Bone marrow (tissue), 2 donors: ENCODE measurements at places on chromosomes 2 and 18.

DNA sequence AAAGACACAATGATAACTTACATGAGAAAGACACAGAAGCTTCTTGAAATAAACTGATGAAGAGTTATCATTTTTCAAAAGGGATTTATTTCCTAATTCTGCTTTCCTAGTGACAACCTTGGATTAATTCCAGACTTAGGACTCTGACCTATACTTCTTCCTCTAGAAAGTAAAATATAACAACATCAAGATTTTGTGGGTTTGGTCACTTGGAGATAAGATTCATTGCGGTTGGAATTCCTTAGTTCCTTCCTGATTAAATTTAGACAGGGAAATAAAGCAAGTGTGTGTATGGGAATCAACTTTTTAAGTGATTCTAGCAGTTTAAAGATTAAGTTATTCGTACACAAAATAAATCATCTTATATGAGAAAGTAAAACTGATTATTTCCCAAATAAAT is 208.4 kb upstream of the CCDC150 start:
- no peak for DNase-seq

DNA sequence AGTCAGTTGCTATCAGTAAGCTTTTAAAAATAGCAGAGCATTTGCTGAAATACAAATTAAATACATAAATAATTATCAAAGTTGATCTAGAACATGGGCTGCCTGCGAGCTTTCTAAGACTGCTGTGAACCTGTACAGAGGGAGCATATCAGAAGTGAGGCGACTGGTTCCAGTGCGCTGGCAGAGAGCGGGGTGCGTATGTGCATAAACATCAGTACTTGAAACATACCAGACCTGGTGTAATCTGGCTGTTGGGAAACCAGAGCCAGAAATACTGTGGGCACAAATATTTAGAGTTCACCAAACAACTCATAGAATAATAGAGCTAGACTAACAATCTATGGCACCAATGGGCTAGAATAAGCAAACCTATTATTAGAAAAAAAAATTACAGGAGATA is 27.3 kb downstream of the PDIA6 start:
- DNase-seq = no peak

GRCh38 chr2:37354531-37354930 is 10.1 kb downstream of the QPCT start:
- no peak for DNase-seq

DNA sequence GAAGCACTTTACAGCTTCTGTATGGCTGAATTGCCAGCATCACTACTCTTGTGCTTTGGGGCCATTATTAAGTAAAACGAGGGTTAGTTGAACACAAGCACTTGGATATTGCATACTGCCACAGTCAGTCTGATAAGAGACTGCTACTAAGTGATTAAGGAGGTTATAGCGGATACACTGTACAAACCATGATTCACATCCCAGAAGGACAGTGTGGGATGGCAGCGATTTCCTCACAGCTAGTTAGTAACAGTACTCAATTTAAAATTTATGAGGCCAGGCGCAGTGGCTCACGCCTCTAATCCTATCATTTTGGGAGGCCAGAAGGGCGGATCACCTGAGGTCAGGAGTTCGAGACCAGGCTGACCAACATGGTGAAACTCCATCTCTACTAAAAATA is 2.6 kb upstream of the BMPR2 start:
- DNase-seq = no peak

- no peak for DNase-seq
Measured at GRCh38 chr2:101717071-101717845, 19.8 kb downstream of the MAP4K4 start.

DNA sequence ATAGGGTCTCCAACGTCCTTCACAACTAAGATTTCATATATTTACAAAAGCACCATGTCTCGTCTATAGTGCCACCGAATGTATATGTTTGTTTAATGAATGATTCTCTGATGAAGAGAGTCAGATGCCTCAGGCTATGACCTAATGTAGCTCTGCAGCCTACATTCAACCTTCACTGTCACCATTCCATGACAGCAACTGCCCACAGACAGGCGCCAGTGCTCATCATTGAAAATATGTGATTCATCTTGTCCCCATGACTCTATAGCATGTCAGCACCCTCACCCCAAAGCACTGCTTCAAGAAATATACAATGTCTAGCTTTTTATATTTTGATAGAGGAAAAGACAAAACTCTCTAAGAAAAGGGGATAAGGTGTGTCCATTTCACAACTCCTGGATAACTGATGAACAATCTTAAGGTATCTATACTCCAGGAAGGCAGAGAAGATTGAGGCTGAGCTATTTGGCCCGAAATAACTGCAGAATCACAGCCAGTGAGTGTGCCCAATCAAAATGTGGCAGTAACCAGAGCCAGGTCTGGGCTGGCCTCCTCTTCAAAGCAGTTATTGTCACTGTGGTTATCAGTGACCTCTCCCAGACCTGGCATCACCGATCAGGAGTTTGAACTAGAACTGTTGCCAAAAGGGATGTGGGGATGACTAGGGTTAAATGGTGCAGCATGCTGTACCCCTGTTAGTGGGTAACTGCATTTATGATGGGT is 246.6 kb downstream of the SETBP1 start:
- no peak for DNase-seq

- DNase-seq = no peak
Measured at GRCh38 chr2:102200539-102200938, 13.7 kb downstream of the IL1RL2 start.

GRCh38 chr2:160142472-160142871 is 57.6 kb downstream of the ITGB6 start:
- DNase-seq = no peak

DNA sequence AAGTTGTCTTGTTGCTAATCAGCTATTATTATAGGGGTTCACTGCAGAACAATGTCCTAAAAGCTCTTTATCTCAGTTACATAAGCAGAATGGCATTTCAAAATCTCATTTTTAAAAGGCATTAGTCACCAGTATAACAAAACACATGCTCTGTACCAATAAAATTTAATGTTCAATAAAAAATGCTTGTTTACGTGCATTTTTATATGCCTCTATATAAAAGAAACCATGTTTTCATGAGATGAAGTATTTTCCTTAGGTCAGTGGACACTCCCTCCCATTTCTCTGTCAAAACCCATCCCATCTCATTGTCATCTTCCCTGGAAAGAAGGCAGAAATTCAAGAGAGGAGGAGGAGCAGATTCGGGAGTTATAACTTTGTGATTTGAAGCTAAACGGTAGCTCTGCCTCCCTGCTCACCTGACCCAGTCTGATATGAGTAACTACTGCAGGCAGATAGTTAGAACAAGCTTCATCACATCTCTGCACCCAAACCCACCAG is 231.9 kb upstream of the SIX2 start:
- DNase-seq = no peak

DNA sequence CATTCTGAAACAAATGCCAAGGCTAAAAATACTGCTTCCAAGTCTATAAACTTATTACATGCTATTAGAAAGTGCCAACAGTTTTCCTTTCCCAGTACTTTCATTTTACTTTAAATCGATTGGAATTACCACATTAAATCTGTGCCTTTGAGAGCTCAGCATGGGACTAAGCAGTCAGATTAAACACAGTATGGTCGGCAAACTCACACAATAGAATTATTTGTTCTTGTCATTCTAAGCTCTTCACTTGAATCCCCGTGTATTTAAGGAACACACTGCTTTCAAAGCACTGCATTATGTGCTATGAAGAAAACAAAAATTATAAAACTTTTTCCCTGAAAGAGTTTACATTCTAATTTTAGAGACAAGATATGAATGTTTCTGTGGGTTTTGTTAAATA is 444.4 kb upstream of the SLC39A10 start:
- DNase-seq = no peak

DNA sequence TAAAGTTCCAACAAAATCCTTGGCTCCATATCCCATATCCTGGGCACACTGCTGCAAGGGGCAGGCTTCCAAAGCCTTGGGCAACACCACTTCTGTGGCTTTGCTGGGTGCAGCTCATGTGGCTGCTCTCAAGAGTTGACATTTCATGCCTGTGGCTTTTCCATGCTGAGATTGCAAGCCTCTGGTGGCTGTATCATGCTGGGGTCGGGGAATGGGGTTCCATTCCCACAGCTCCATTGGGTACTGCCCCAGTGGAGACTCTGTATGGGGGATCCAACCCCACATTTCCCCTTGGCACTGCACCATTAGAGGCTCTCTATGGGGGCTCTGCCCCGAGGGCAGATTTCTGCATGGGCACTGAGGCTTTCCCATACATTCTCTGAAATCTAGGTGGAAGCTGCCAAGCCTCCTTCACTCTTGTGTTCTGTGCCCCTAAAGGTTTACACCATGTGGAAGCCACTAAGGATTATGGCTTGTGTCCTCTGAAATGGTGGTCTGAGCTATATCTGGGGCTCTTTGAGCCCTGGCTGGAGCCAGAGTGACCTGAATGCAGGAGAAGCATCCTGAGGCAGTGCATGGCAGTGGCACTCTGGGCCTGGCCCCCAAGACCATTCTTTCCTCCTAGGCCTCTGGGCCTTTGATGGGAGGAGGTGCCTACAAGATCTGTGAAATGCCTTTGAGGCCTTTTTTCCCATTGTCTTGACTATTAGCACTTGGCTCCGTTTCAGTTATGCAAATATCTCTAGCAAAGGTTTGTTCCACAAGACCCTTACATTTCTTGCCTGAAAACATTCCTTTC is 107.9 kb downstream of the PTGR3 start:
- DNase-seq = no peak

DNA sequence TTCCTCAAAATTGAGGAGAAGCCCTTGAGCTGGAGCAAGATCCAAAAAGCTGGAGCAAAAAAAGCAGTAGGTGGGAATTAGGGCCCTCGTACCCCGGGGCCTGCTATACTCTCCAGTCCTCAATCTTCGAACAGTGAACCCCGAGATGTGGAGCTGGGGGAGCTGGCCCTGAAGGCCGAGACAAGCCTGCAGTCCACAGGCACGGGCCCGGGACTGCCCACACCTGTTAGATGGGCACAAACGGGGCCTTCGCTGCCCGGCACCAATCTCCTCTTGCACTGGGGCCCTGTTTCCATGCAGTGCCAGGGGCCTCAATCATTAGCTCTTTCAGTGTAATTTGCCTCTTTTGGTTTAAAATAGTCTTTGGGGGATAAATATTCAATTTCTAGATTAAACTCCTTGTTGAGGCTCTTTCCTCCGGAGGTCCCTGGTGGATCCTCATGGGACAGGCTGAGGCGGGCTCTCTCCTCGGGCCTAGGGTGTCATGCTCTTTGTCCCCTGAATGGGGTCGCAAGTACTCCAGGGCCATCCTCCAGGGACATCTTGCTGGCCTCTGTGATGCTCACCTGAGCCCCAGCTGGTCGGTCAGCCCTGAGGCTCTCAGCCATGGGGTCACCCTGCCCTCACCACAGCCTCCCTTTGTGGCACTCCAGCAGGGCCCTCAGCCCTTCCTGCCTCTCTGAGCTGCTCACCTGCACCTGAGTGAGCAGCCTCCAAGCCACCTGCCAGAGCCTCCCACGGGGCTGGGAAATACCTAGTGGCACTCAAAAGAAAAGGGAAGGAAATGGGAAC is 223.6 kb downstream of the ALPK2 start:
- no peak for DNase-seq

GRCh38 chr2:216490061-216490460 is 8.6 kb upstream of the RPL37A start:
- no peak for DNase-seq

DNA sequence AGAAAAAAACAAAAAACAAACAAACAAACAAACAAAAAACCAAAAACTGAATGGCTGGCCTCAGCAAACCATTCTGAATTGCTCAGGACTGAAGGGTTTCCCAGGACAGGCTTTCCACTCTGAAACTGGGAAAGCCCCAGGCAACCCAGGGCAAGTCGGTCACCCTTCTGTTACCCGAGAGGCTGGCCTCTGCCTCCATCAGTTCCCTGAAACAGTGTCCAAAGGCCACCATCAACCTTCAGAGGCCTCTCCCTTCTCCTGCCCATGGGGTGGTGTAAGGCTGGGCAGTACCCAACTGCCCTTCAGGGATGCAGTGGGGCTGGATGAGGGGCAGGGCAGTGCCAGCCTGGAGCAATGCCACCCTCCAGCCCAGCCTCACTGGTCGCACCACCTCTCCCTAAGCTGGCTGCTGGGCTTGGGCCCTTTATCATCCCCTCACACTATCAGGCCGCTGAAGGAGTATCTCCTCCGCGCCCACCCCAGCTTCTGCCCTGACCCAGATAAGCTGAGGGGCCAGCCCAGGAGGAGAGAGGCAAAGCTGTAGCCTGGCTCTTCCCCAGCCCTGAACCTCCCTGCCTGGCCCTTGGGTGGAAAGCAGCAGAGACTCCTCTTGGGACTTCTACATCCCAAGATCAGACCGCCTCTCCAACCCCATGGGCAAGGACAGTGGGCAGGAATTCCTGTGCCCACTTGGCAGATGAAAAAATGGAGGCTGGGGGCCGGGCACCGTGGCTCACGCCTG is 35.9 kb downstream of the ZFP36L2 start:
- no peak for DNase-seq

- no peak for DNase-seq
Measured at GRCh38 chr2:104919127-104919526, 65.2 kb downstream of the POU3F3 start.

DNA sequence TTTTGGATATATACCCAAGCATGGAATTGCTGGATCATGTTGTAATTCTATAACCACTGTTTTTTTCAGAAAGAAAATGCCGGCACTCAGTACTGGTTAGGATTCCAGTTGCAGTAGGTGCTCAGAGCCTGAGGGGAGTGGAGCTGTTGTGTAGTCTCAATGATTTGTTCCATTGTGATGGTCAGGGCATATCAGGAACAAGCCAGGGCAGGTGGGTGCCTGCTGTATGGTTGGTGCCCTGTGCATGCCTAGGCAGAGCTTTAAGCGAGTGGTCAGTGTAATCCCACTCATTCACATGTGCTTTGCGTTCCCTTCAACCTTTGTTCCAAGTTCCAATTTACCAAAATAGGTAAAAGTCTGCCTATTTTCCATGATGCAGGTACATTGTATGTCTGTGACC is 100.9 kb downstream of the FHOD3 start:
- DNase-seq = no peak

DNA sequence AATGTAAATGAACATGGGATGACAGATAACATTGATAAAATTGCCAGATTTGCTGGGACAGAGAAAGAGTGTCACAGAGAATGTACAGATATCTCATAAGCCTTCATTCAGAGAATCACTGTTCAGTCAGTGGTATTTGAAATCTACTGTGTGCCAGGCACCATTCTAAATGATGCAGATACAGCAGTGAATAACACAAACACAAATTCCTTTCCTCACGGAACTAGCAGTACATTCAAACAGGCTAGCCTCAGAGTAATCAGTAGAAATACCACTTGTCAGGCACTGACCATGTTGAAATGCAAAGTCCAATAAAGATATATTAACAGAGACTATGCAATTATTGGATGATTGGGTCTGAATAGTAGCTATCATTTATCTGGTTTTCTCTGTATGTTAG is 211.0 kb downstream of the RDH14 start:
- no peak for DNase-seq
